ENCODE measurements at places on chromosomes 2 and 18.

- no peak for DNase-seq
Measured at GRCh38 chr2:219723311-219723710, 95.9 kb downstream of the SLC4A3 start.

DNA sequence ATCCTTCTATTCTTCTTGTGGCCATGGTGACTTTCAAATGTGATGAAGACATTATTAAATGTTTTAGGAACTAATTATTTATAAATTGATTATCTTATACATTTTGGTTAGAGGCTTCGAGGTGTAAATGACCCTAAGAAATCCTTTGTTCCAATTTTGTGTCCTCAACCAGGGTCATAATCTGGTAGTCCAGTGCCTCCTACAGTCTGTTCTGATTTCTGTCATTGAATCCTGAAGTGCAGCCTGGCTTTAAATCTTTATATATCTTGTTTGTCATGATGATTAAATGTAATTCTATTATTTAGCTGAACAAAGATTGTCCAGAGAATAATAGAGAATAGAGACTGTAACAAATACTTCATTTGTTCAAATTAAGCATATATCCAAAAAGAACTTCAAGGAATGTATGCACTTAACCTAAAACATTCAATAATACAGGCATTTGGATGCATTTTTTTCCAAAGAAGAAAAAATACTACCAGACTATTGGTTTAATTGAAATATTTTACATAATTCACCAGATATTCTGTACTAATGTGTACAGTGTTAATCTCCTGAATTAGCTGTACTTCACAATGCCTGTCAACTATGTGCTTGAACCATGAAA, 89.8 kb downstream of the PRPF40A start:
- no peak for DNase-seq

DNA sequence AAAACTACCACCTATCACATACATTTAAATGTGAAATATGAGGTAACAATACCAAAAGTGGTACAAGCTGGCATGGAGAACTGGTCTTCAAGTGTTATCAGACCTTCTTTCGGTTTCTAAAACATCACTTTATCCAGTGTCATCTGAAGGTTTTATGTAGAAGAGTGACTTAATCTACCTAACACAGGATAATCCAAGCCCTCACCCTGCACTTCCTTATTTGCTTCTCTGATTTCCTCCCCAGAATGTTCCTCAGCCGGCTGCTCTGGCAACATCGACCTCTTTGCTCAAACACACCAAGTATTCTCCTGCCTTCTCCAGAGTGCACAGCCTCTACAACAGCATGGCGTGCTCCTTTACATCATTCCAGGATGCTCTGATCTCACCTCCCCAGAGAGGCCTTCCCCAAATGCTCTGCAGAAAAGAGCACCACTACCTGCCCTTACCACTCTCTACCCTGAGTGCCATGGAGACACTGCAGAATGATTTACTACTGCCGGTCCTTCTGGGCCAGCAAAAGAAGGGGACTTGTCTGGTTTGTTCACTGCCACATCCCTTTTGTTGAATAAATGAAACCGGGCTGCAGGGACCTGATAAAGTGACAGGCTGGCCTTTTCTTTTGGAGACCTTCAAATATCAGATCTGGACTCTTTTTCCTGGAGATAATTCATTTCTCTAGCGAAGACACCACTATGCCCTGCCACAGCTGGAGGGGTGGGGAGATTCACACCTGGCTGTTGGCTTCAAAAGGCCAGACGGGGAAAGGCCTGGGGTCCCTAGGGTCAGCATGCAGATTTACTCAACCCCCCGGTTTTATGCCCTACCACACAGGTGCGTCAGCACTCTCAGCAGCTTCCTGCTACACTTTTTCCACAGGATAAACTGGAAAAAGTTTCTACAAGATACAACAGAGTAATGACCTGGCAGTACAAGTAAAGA, 42.0 kb downstream of the TTR start:
- no peak for DNase-seq

- no peak for DNase-seq
Measured at GRCh38 chr2:63049211-63049969, 1.2 kb upstream of the OTX1 start.

GRCh38 chr2:128347701-128348539, 29.3 kb upstream of the HS6ST1 start:
- DNase-seq = no peak

All from mesothelial cell of epicardium (in vitro differentiated cells).